ENCODE measurements at places on chromosomes 3 and 15.

DNA sequence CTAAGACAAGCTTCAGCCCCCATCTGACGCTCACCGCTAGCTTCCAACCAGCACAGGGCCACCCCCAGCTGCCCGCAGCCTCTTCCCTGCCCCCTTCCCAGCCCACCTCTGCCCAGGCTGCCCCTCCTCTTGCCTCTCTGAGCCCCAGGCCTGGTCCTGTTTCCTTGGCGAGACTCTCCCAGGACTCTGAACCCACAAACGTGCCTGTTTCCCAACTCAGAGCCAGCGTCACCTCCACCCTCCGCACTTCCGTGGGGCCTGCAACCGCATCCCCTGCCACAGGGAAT is 35.0 kb downstream of the ZXDC start:
- peak; percentile 43 for DNase-seq

DNA sequence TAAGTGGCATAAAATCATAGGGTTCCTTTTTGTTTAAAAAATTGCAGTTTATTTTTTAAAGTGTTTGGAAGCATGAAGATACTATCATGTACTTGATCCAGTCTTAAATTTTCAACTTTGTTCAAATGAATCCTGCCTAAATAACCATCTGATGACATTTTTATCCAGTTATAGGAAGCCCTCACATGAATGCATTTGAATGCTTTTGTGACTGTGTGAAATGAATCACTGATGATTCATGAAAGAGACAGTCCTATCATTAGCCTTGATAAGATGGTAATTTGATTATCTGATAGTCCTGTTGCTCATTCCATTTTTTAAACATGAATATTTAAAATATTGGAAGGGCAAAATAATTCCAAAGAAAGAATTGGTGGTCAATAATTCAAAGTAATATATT is 401.9 kb upstream of the ROBO2 start:
- DNase-seq = no peak

- no peak for DNase-seq
Observed at GRCh38 chr3:129694228-129694627, 87.8 kb upstream of the PLXND1 start.

- no peak for DNase-seq
Observed at GRCh38 chr3:94063496-94064119, 747 bp downstream of the NSUN3 start.

DNA sequence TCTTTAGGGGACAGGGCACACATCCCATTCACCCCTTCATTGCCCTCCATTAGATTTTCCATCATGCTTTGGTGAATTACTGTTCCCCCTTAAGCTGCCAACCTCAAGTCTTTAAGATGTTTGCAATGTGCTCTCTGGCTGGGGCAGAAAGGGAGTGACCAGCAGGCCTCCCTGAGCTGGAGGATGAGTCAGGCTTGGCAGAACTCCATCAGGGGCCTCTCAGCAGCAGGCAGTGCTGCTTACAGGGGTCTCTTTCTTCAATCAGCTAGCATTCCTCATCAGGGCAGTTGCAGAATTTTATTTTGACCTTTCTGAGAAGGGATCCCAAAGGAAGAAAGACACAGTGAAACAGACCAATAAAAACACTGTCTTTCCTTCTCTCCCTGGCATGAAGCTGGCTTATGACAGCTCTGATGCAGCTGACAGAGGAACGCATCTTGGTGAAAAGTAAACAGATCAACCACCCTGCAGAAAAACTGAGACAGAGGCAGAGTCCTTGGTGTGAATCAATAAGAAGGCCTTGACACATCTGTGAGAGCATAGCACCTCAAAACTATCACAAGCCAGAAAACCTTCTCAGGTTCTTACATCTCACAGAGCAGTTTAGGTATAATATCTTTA is 88.7 kb upstream of the MRPL3 start:
- DNase-seq = peak; percentile 53

DNA sequence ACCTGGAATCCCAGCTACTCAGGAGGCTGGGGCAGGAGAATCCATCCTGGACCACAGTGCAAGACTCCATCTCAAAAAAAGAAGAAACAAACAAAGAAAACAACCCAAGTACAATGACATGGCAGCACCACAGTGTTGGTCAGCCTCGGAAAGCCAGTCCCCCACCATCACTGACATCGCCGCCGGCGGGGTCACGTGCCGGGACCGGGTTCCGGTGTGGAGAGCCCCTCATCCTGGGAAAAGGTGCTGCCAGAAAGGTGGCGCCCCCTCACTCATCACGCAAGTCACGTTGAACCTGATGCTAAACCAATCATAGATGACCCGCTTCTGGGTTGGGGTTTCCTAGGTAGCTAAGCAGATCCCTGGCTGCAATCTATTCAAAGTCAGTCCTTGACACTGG is 17.8 kb downstream of the QRICH1 start:
- DNase-seq = no peak

DNA sequence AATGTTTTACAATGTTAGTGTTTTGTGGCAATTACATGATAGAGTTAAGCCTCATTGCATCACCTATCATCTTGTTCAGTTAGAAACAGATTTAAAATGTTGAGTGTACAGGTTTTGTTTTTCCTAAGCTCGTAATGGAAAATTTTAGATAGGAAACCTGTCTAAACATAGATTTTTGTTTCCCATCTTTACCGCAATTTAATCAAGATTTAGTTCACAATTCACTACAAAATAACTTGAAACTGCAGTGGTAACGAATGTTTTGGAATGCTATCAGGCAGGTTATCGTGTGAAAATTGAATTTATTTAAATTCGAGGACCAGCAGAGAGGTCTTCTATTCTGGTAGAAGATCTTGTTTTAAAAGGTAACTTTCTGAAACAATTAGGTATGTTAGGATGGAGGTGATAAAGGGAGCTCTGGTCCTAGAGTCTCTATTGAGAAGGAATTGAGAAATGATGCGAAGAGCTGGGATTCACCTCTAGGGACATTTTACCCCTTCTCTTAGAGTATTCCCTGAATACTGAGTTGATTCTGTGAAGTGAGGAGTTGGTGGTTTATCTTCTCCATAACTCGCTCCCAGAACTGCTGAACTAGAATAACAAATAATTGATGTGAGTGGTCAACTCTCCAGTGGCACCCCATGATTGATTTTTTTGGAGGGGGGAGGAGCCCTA is 1.4 kb downstream of the DOCK3 start:
- no peak for DNase-seq

DNA sequence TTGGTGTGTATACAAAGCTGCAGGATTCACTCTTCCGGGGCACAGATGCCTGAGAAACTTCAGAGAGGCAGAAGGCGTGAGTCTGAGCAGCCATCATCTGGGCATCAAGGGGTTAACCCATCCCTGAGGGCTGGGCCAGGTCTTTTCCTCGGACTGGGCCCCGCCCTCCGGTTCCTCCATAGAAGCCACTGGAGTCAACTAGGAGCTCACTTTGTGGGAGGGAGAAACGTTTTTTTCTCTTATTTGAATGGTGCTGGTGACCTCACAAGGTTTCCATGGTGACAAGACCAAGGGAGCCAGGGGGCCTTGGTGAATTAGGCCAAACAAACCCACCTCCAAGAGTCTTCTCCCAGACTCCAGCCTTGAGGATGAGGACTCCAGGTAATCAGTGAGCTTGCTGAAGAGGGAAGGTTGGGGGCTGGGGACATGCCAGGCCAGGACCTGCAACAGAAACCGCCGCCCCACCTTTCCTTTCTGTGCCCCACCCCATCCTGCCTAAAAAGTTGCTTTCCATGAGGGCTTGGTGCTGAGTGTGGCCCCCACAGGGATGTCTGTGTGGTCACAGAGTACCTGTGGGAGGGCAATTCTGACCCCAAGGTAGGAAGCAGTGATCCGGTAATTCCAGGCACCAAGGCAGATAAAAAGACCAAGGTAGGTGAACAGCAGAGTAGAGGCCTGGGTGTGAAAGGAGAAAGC is 14.8 kb upstream of the INSYN1 start:
- peak; percentile 80 for DNase-seq

DNA sequence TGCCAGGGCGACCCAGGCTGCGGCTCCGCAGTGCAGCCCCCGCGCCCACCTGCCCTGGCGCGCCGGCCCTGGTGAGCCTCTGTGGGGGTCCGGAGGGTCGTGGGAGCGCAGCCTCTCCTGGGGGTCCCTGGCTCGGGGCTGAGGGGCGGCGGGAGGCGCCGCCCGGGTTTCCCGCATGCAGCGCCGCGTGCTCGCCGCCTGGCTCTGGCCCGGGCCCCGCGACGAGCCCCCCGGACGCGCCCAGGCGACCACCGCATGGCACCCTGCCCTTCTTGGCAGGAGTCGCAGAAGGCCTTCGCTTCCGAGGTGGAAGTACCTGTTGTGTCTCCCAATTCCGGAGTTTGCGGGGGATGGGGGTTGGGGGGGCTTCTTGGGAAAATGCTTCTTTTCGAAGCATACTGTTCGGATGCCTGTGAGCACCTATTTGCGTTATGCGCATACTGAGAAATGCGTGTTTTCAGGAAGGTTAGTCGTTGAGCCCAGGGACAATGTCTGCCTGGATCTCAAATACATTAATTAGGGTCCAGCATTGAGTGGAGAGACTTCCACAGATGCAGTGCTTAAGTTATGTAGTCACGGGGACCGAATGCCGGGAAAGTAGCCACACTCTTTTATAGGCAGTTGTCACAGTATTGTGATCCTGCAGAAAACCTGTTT is 1.3 kb downstream of the GABRA5 start:
- peak; percentile 58 for DNase-seq

Measured in endodermal cell (in vitro differentiated cells).